Activated T-helper 1 cell treated with anti-CD3 and anti-CD28 coated beads, Interleukin-12 subunit alpha, Interleukin-12 subunit beta, Interleukin-2, Interleukin-4 antibody, amounts not matched to agents 30 ng/mL and 10 ng/mL and 1 ng/mL, durations not matched to agents 14 hours and 24 hours and 36 hours (primary cell): ENCODE measurements at places on chromosomes 2 and 18. TPM values are rescaled to one million over a fixed set of nuclear protein-coding genes. Genes with fewer than 3 reads are reported as not detected.

SCG2 gene
- total RNA-seq, result not detected in 2 replicates

GALNT13 gene
- not detected in 2 replicates for total RNA-seq

MREG gene
- 9.2 and 10.1 TPM in 2 replicates for total RNA-seq

DNA sequence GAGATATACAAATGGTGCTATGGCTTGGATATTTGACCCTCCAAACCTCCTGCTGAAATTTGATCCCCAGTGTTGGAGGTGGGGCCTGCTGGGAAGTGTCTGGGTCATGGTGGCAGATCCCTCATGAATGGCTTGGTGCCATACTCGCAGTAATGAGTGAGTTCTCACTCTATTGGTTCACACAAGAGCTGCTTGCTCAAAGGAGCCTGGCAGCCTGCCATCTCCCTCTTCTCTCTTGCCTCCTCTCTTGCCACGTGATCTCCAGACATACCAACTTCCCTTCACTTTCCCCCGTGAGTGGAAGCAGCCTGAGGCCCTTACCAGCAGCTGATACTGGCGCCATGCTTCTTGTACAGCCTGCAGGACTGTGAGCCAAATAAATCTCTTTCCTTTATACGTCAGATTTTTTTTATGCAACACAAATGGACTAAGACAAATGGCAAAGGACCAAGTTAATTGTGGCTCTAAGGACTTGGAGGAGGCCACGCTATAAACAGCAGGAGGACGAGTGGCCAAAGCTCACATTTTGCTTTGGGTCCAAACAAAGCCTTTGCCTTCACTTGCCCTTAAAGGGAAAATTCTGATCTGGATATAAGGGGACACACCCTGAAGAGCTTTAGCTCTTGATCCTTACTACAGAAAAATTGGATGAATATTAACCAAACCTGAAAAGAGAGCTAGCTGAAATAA, 214.7 kb downstream of the SS18 start:
- DNase-seq, result no peak
- H3K4me1 ChIP-seq, result no peaks in the 10 kb centered on the region
- no peaks in the 10 kb centered on the region for H3K27me3 ChIP-seq

GRCh38 chr2:108575132-108575966, 41.1 kb downstream of the LIMS1 start:
- no peak overlapping the region for H3K4me3 ChIP-seq
- H3K36me3 ChIP-seq, result no peaks in the 10 kb centered on the region
- no peak for DNase-seq
- peak overlapping the region; percentile 46 for H3K27ac ChIP-seq

GRCh38 chr2:84970210-84970867, 622 bp upstream of the KCMF1 start:
- H3K4me3 ChIP-seq, result peak overlapping the region; percentile 100
- H3K4me1 ChIP-seq, result peaks cover 41% of the 10 kb centered on the region
- peaks cover 28% of the 10 kb centered on the region for H3K36me3 ChIP-seq
- H3K27ac ChIP-seq, result peak overlapping the region; percentile 100
- DNase-seq, result peak; percentile 59

- H3K4me1 ChIP-seq, result no peaks in the 10 kb centered on the region
- no peak overlapping the region for H3K27ac ChIP-seq
- peaks cover 9% of the 10 kb centered on the region for H3K27me3 ChIP-seq
- no peak overlapping the region for H3K4me3 ChIP-seq
Measured at GRCh38 chr2:200757399-200757798, 54.3 kb upstream of the BZW1 start.

GRCh38 chr2:118689033-118689432, 158.4 kb downstream of the EN1 start:
- no peaks in the 10 kb centered on the region for H3K36me3 ChIP-seq
- H3K27me3 ChIP-seq, result no peaks in the 10 kb centered on the region
- no peaks in the 10 kb centered on the region for H3K4me1 ChIP-seq
- no peak overlapping the region for H3K4me3 ChIP-seq
- no peak overlapping the region for H3K27ac ChIP-seq

- peaks cover 3% of the 10 kb centered on the region for H3K27me3 ChIP-seq
- no peak for DNase-seq
- H3K27ac ChIP-seq, result no peak overlapping the region
- peaks cover 7% of the 10 kb centered on the region for H3K4me1 ChIP-seq
- H3K36me3 ChIP-seq, result no peaks in the 10 kb centered on the region
Measured at GRCh38 chr18:76131738-76132137, 363.3 kb downstream of the ZNF516 start.

DNA sequence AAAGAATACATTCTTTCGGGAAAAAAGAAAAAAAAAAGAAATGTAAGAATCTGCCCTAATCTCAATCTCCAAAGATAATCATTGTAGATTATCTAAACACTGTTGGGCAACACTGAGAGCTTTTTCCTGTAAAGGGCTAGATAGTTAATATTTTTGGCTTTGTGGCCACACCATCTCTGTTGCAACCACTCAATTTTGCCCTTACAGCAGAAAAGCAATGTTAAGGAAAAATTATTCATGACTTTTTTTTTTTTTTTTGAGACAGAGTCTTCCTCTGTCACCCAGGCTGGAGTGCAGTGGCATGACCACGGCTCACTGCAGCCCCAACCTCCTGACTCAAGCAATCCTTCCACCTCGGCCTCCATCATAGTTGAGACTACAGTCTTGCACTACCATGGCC, 17.3 kb upstream of the FZD5 start:
- no peak for DNase-seq
- H3K27me3 ChIP-seq, result no peaks in the 10 kb centered on the region
- H3K36me3 ChIP-seq, result no peaks in the 10 kb centered on the region

GRCh38 chr18:3094338-3094684, 81.4 kb upstream of the LPIN2 start:
- H3K27ac ChIP-seq, result no peak overlapping the region
- H3K27me3 ChIP-seq, result no peaks in the 10 kb centered on the region
- no peaks in the 10 kb centered on the region for H3K36me3 ChIP-seq
- no peaks in the 10 kb centered on the region for H3K4me1 ChIP-seq
- no peak overlapping the region for H3K4me3 ChIP-seq
- DNase-seq, result no peak

- no peaks in the 10 kb centered on the region for H3K36me3 ChIP-seq
- H3K27ac ChIP-seq, result no peak overlapping the region
- no peak overlapping the region for H3K4me3 ChIP-seq
- no peaks in the 10 kb centered on the region for H3K4me1 ChIP-seq
- no peaks in the 10 kb centered on the region for H3K27me3 ChIP-seq
Measured at GRCh38 chr2:184463102-184463865, 135.0 kb upstream of the ZNF804A start.

DNA sequence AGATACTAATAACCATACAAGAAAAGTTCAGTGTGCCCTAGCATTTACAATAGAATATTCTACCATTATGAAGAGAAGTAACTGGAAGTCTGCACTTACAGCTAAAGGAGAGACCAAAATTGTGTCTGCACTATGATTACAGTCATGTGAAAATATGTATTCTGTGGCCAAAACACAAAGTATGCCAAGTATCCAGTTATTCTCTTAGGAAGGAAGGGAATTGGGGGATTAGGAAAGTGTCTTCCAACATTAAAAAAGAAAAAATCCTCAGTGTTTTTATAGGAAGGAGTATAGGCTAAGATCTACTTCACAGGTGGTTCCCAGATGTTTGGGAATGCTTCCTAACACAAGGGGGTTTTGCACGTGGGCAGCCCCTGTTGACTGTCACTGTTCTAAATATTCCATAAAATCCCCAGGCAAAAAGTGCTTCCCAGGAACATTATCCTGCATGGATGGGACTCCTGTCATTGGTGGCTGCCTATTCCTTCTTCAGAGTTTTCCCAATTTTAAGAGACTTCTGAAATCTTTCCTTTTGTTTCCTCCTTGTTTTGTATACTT, 180.2 kb upstream of the KLHL29 start:
- H3K4me1 ChIP-seq, result no peaks in the 10 kb centered on the region
- no peak overlapping the region for H3K4me3 ChIP-seq
- H3K27me3 ChIP-seq, result peaks cover 2% of the 10 kb centered on the region
- H3K36me3 ChIP-seq, result no peaks in the 10 kb centered on the region

GRCh38 chr2:46036929-46037328, 260.3 kb upstream of the EPAS1 start:
- H3K27ac ChIP-seq, result no peak overlapping the region
- H3K4me3 ChIP-seq, result no peak overlapping the region
- DNase-seq, result no peak
- no peaks in the 10 kb centered on the region for H3K27me3 ChIP-seq

DNA sequence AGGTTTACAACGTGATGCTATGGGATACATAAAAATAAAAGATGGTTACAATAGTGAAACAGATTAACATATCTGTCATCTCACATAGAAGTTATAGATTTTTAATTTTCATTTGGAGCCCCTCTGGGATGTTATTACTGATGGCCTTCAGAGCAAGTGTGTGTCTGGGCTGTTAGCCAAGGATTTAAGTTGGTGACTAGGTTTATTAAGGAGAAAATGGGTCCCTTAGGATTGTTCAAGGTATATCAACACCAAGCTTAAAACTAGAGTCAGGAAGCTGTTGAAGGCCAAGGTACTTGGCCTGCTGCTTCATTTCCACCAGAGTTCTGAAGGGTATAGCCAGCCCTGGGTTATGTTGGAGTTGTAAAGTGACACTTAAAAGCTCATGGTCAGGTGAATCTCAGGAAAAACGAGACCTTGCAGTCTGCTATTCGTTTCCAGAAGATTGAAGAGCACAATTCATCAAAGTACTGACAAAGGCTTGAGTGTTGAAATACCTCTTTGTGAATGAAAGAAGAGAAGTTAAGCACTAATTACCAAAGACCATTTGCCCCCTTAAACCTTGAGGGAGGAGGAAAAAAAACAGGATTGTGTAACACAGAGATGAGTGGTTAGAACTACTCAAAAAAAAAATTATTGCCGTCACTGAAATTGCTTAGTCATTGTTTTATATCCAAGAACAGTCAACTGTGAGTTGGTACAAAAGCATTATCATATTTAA, 48.4 kb downstream of the MAP2 start:
- H3K36me3 ChIP-seq, result no peaks in the 10 kb centered on the region
- H3K4me1 ChIP-seq, result no peaks in the 10 kb centered on the region
- no peak overlapping the region for H3K27ac ChIP-seq
- H3K27me3 ChIP-seq, result no peaks in the 10 kb centered on the region
- DNase-seq, result no peak

- no peaks in the 10 kb centered on the region for H3K4me1 ChIP-seq
- H3K27me3 ChIP-seq, result peaks cover 12% of the 10 kb centered on the region
- no peak overlapping the region for H3K27ac ChIP-seq
Measured at GRCh38 chr2:20093263-20094141, 42.1 kb upstream of the LAPTM4A start.
